Adrenal gland (tissue), 19 donors: ENCODE measurements at places on chromosomes 6 and 20. TPM values are rescaled to one million over a fixed set of nuclear protein-coding genes. Genes with fewer than 3 reads are reported as not detected.

DNA sequence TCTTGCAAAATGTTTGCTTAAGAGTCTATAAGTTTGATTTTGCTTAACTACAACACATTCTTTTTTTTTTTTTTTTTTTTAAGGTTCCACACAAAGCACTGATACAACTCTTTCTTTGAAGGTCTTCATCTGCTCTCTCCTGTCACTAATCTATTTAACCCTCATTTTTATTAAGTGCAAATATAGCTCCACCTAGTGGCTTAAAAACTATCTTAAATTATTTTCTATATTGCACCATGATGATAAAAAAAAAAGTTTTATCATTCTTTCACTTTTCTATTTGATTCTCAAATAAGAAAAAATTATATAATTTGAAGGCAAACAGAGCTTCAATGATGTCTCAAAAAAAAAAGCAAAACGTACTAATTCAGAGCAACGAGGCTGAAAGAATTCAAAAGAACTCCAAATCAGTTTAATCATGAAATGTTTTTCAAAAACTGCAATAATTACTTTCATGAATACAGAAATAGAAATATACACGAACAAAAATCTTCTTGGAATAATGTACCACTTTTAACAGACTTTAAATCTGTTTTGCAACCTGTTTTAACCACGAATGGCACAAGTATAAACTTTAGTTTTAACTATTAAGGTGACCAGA lies 12.8 kb downstream of the ESF1 start:
- DNase-seq: no peak

The NOX3 gene
- not detected for total RNA-seq

DNA sequence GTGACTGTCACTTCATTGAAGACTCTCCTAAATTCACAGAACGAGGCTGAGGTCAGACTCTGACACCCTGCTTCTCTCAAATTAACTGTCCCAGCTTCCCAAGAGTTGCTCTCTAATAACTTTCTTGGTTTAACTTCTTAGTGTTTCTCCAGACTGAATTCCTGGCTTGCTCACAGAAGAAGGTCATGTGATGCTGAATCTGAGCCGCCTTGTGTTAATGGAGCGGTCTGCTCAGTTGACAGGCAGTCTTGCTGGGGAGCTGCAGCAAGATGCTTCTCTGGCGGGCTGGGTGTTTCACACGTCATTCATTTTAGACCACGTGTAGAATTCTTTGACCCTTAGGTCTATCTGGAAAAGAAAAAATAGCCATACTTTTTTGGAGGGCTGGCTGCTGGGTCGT lies 107.3 kb downstream of the FOXO3 start:
- no peak for DNase-seq

The MYMX gene
- not detected for total RNA-seq

GRCh38 chr6:788058-788457 lies 95.1 kb upstream of the EXOC2 start:
- DNase-seq: no peak

The NEURL2 gene
- 11.4 TPM for total RNA-seq

DNA sequence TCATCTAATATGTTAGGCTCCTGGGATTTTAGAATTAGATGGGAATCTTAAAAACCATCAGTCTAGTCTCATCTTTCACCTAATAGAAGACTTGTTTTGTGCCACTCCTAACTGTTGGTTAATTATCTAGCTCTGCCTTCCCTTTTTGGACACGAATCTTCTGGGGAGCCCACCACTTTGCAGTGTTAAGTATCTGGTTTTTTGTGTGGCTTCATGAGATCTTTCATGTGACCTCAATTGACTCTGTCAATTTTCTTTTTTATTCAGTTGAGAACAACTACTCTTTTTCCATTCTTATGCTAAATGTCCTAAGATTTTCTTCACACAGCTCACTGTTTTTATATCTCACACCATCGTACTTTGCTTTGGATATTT lies 16.9 kb downstream of the TBPL1 start:
- no peak for DNase-seq
